ENCODE measurements at places on chromosomes 1 and 21.

DNA sequence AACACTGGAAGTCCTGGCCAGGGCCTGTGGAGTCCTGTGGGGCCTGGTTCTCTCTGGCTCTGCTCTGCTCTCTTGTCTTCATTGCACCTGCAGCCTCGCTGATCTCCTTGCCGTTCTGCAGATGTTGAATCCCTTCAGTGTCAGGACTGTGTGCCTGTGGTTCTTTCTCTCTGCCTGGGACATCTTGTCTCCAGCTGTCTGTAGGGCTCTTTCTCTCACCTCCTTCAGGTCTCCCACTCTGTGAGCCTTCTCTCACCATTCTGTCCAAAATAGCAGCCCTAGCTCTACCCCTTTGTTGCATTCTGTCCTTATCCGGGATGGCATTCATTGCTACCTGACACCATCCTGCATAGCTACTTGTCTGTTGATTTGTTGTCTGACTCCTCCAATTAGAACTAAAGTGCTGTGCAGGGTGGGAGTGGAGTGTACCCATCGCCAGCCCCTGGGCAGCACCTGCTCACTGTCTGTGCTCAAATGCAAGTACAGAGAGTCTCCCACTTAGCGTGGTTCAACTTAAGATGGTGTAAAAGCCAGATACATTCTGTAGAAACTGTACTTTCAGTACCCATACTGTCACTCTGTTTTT, 8.9 kb downstream of the PGBD2 start:
- no peak overlapping the region for H3K4me3 ChIP-seq
- H3K27me3 ChIP-seq, result no peaks in the 10 kb centered on the region
- no peak for DNase-seq
- H3K4me1 ChIP-seq, result peaks cover 11% of the 10 kb centered on the region
- peaks cover 46% of the 10 kb centered on the region for H3K36me3 ChIP-seq

DNA sequence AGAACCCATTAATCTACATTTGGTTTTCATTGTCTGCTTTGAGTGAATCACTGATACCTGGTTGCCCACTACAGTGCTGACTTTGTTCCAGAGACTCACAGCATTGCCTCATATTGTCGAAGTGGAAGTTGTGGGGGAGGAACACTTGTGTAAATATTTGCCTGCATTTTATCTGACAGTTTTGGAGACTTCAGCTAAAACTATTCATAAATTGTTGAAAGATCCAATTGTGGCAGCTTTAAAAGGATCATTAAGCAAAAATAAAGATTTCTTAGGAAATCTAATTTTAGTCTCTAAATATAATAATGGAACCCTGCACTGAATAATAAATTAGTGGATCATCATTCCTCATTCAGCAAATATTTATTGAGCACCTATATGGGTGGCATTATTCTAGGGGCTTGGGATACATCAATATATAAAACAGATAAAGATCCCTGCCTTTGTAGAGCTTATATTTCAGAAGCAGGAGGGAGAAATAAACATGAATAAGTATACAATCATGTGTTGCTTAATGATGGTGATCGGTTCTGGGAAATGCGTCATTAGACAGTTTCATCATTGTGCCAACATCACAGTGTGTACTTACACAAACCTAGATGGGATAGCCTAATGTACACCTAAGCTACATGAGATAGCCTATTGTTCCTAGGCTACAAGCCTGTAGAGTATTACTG, 73.5 kb downstream of the OSBPL9 start:
- H3K4me3 ChIP-seq, result no peak overlapping the region
- H3K36me3 ChIP-seq, result no peaks in the 10 kb centered on the region
- H3K4me1 ChIP-seq, result no peaks in the 10 kb centered on the region
- no peak overlapping the region for H3K27ac ChIP-seq

- H3K27ac ChIP-seq, result no peak overlapping the region
- H3K4me1 ChIP-seq, result no peaks in the 10 kb centered on the region
- H3K27me3 ChIP-seq, result no peaks in the 10 kb centered on the region
- no peak overlapping the region for H3K4me3 ChIP-seq
- H3K36me3 ChIP-seq, result no peaks in the 10 kb centered on the region
- DNase-seq, result no peak
These were observed 68.0 kb downstream of the LRRN2 start for GRCh38 chr1:204617256-204618147.

- H3K36me3 ChIP-seq, result no peaks in the 10 kb centered on the region
- H3K4me3 ChIP-seq, result no peak overlapping the region
- no peak for DNase-seq
- no peaks in the 10 kb centered on the region for H3K4me1 ChIP-seq
- no peaks in the 10 kb centered on the region for H3K27me3 ChIP-seq
These were observed 102.6 kb downstream of the PDE9A start for GRCh38 chr21:42755766-42756579.

DNA sequence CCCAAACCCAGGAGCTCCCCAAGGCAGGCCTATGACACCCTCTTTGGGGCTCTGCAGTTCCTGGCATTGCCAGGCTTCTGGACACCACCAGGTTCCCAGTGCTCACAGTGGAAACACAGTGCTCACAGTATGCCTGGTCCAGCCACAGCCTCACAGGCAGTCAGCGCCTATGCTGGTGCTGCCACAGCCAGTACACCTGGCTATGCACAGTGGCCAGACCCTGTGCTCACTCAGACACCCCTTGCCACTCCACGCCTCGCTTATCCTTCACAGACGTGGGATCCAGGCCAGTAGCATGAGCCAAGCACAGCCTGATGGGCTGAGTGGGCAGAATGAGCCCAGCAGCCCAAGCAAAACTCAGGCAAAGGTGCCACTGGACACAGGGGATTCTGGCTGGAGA, 579.2 kb upstream of the ADGRL2 start:
- H3K27ac ChIP-seq, result no peak overlapping the region
- DNase-seq, result no peak
- H3K4me1 ChIP-seq, result no peaks in the 10 kb centered on the region
- no peaks in the 10 kb centered on the region for H3K27me3 ChIP-seq
- H3K36me3 ChIP-seq, result no peaks in the 10 kb centered on the region

GRCh38 chr1:11061652-11062365, 2.0 kb upstream of the SRM start:
- H3K27ac ChIP-seq, result peak overlapping the region; percentile 65
- peaks cover 28% of the 10 kb centered on the region for H3K4me1 ChIP-seq
- H3K27me3 ChIP-seq, result no peaks in the 10 kb centered on the region
- H3K4me3 ChIP-seq, result peak overlapping the region; percentile 88

GRCh38 chr21:32387151-32387550, 5.7 kb downstream of the URB1 start:
- DNase-seq, result no peak
- H3K27me3 ChIP-seq, result no peaks in the 10 kb centered on the region
- no peak overlapping the region for H3K4me3 ChIP-seq
- peaks cover 30% of the 10 kb centered on the region for H3K4me1 ChIP-seq
- H3K36me3 ChIP-seq, result peaks cover 36% of the 10 kb centered on the region

DNA sequence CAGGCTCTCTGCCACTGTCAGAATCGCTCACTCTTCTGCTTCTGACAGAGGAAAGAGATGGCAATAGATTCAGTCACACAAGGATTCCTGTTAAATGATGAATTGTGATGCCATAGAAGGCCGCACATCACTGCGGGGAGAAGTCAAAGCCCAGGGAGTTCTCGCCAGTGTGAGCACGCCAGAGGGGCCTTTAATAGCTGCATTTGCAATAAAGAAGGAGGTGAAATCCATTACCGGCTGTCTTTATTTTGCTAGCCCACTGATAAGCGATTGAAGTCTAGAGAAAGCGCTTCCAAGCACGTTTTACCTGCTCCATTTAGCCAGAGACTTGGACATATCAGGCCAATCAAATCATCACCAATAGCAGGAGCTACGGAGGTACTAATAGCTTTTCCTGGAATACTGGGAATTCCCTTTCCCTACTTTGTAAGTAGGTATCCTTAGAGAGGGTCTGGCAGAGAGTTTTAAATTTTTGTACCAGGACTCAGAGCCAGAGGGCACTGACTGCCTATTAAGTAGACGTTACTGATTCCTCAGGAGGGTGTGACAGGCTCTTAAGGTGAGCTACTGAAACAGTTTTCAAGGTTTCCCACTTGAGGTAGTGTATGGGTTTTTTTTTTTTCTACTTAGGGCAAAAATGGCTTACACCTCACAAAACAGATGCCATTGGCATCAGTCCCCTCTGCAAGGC, 10.2 kb upstream of the TARBP1 start:
- H3K4me3 ChIP-seq, result peak overlapping the region; percentile 17
- H3K27ac ChIP-seq, result peak overlapping the region; percentile 91
- no peaks in the 10 kb centered on the region for H3K27me3 ChIP-seq
- H3K36me3 ChIP-seq, result no peaks in the 10 kb centered on the region
- DNase-seq, result no peak
- H3K4me1 ChIP-seq, result peaks cover 51% of the 10 kb centered on the region

- peaks cover 3% of the 10 kb centered on the region for H3K27me3 ChIP-seq
- peak overlapping the region; percentile 63 for H3K4me3 ChIP-seq
- peaks cover 6% of the 10 kb centered on the region for H3K36me3 ChIP-seq
- H3K4me1 ChIP-seq, result peaks cover 42% of the 10 kb centered on the region
These were observed 126.9 kb upstream of the ERRFI1 start for GRCh38 chr1:8152731-8153702.

DNA sequence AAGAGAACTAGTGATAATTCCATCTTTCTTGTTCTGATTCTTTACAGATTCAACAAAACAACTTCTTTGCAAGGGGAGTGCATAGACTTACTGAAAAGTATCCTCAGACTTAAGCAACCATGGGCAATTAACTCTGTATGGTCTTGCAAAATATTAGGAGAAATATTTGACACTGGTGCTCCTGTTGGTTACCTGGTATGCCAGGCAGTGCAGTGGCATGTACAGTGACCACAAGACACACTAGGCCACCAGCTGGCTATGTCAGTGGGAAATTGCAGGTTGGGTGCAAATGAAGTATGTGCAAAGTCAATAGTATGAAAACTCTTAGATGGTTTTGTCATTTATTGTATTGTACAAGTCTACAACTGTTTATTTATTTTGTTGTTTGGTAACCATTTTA, 34.5 kb downstream of the EPS15 start:
- no peak overlapping the region for H3K4me3 ChIP-seq
- no peak for DNase-seq
- no peaks in the 10 kb centered on the region for H3K27me3 ChIP-seq
- H3K36me3 ChIP-seq, result peaks cover 24% of the 10 kb centered on the region
- peaks cover 5% of the 10 kb centered on the region for H3K4me1 ChIP-seq
- H3K27ac ChIP-seq, result no peak overlapping the region

- H3K36me3 ChIP-seq, result no peaks in the 10 kb centered on the region
- H3K27ac ChIP-seq, result no peak overlapping the region
- H3K27me3 ChIP-seq, result no peaks in the 10 kb centered on the region
- DNase-seq, result no peak
- H3K4me1 ChIP-seq, result no peaks in the 10 kb centered on the region
These were observed 738.5 kb upstream of the CHRM3 start for GRCh38 chr1:238647877-238648276.

DNA sequence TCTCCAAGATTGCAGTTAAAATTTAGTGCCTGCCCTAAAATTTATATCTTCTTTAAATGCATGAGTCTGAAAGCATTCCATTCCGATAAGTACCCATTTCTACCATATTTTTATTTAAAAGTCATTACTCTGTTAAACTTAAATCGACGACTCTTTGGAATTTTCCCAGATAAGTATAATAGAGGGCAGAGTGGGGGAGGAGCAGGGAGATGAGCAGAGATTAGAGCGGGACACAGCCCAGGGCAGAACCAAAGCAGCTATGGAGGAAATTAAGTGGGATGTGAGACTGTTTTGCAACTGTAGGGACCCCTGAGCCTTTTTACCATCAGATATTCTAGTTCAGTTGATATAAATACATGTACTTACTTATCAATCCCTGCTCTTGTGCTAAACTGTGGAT, 257.9 kb downstream of the FGGY start:
- H3K4me1 ChIP-seq, result no peaks in the 10 kb centered on the region
- H3K4me3 ChIP-seq, result no peak overlapping the region
- DNase-seq, result no peak
- no peak overlapping the region for H3K27ac ChIP-seq
- H3K36me3 ChIP-seq, result peaks cover 6% of the 10 kb centered on the region

DNA sequence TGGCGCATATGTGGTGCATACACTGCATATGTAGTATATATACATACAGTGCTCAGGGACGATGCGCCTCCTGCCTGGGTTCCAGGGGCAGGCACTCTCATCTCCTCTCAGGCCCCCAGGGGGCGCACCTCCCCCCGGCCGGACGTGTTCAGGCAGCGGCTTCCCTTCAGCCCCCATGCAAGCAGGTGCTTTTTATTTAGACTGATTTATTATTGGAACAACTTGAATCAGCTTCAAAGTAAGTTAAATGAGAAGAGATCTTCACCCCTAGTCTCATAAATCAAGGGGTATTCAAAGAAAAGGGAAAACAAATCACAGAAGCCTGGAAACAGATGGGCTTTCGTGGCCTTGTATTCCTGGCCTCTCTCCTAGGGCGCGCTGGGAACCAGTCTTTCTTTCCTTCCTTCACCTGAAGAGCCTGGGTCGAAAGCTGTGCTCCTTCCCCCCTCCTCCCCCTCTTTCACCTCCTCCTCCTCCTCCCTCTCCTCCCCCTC, 64.6 kb downstream of the UBIAD1 start:
- no peaks in the 10 kb centered on the region for H3K36me3 ChIP-seq
- DNase-seq, result peak; percentile 40
- no peak overlapping the region for H3K27ac ChIP-seq
- H3K27me3 ChIP-seq, result peaks cover 30% of the 10 kb centered on the region
- H3K4me1 ChIP-seq, result no peaks in the 10 kb centered on the region

GRCh38 chr21:31952828-31953227, 80.0 kb downstream of the HUNK start:
- DNase-seq, result no peak
- no peaks in the 10 kb centered on the region for H3K36me3 ChIP-seq
- H3K27ac ChIP-seq, result no peak overlapping the region
- no peaks in the 10 kb centered on the region for H3K27me3 ChIP-seq
- H3K4me3 ChIP-seq, result no peak overlapping the region

DNA sequence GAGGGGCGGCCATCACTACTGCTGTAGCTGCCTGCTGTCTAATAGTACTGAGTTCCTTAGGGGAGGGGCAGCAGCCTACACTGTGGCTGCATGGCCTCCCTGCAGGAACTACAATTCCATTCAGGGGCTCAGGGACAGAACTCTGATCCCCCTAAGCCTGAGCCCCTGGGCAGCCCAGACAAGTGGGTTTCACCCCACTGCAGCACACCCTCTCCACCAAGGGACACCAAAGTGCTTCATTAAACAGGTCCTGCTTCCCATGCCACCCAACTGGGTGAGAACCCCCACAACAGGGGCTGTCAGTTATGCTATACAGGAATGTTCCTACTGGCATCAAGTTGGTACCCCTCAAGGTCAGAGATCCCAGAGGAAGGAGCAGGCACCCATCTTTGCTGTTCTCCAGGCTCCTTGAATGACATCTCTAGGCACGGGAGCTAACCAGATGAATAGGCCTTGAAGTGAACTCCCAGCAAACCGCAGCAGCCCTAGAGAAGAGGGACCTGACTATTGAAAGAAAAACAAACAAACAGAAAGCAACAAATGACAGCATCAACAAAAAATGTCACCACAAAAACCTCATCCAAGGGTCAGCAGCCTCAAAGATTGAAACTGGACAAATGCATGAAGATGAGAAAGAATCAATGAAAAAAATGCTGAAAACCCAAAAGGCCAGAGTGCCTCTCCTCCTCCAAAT, 437.4 kb downstream of the NUF2 start:
- H3K27ac ChIP-seq, result no peak overlapping the region
- no peaks in the 10 kb centered on the region for H3K27me3 ChIP-seq
- no peaks in the 10 kb centered on the region for H3K36me3 ChIP-seq
- DNase-seq, result no peak
- H3K4me3 ChIP-seq, result no peak overlapping the region

- DNase-seq, result no peak
- no peak overlapping the region for H3K4me3 ChIP-seq
- peak overlapping the region; percentile 26 for H3K27ac ChIP-seq
- no peaks in the 10 kb centered on the region for H3K36me3 ChIP-seq
These were observed 194.0 kb downstream of the TOMM20 start for GRCh38 chr1:234934611-234935033.

Measured in T-helper 2 cell treated with Interferon-gamma antibody and Interleukin-4, amounts not matched to agents 5 μg/mL and 100 μg/mL, for 36 hours (primary cell).